Stimulated activated CD8-positive, alpha-beta memory T cell treated with anti-CD3 and anti-CD28 coated beads, Interleukin-4, amount 100 ng/mL, for 24 hours (primary cell): ENCODE measurements at places on chromosomes 2 and 18.

DNA sequence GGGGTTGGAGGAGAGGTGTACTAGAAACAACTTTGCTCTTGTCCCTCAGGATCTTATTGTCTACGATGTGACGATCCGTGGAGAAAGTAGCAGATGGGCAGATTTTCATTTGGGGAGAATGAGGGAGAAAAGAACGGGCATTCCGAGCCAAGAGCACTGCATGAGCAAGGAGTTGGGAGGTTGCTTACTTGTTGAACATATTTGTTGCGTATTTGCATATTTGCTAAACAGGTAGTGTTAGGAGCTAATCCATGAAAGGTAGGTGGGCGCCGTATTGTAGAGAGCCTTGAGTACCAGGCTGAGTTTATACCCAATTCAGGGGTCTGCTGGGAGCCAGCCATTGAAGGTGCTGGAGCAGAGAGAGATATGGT, 490 bp downstream of the BCS1L start:
- no peak for DNase-seq

GRCh38 chr2:12770300-12770968, 53.7 kb downstream of the TRIB2 start:
- no peak for DNase-seq

DNA sequence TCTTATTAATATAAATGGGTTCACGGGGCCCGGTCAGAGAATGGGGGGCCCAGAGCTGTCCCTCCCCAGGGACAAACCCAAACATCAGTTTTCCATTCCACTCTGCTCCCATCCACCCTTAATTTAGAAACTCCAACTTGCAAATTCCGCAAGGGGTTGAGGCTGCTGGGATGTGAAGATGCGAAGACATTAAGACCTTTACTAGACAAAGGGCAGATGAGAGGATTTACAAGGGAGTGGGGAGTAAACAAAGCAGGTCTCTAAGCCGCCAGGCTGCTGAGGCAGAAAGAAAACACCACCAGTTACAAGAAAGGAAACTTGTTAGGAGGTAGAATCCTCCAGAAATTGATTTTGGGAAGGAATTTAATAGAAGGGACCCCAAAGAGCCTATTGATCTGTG, 33.1 kb downstream of the MARCO start:
- DNase-seq: no peak

GRCh38 chr18:5066380-5066977, 130.6 kb downstream of the AKAIN1 start:
- no peak for DNase-seq

DNA sequence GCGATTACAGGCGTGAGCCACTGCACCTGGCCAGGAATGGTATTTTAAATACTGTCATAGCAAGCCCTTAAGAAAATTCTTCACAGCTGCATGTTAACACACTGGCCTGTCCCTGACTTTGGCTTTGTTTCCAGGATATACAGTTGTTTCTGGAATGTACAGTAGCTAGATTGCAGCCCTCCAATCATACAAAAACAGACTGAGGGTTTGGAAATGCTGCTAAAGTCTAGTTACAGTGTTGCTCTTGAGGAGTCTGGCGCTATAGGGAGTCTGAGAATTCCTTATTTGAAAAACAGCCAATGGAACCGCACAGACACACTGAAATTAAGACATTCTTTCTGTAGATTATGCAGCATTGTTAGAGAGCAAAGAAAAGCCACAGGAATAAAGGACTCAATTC, 37.7 kb downstream of the STON1 start:
- no peak for DNase-seq

DNA sequence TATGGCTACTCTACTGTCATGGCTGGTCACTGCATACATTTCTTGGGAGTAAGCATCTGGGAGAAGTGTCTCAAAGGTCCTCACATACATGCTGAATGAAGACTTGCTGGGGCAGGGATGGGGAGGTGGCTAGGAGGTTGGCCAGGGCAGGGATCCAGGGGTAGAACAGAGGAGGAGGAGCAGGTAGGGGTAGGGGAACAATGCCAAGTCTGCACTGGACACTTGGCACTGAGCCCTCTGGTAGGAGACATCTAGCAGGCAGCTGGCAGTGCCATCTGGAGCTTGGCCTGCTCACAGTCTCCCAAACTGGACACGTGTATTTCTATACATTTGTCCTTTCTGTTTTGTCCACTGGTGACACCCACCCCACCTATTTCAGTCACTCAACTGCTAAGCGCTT, 62.7 kb upstream of the REV1 start:
- no peak for DNase-seq
